CD4-positive, alpha-beta T cell (primary cell): ENCODE measurements at places on chromosomes 6 and 20. TPM values are rescaled to one million over a fixed set of nuclear protein-coding genes. Genes with fewer than 3 reads are reported as not detected.
A peak's percentile ranks its signal among the peaks of the same experiment; 100 is the strongest.

Gene POM121L2
- not detected for total RNA-seq

Gene NOX3
- total RNA-seq, result not detected

Gene LY6G6C
- total RNA-seq, result not detected

Gene EYA4
- total RNA-seq, result not detected

Gene PROKR2
- total RNA-seq, result not detected

Gene SDHAF4
- 2.6 TPM for total RNA-seq

Gene ZNF391
- total RNA-seq, result 1.8 TPM

GRCh38 chr20:13995841-13996240, 525 bp downstream of the MACROD2 start:
- H3K4me1 ChIP-seq, result peaks cover 4% of the 10 kb centered on the region
- DNase-seq, result no peak
- H3K36me3 ChIP-seq, result no peaks in the 10 kb centered on the region
- H3K4me3 ChIP-seq, result no peak overlapping the region

DNA sequence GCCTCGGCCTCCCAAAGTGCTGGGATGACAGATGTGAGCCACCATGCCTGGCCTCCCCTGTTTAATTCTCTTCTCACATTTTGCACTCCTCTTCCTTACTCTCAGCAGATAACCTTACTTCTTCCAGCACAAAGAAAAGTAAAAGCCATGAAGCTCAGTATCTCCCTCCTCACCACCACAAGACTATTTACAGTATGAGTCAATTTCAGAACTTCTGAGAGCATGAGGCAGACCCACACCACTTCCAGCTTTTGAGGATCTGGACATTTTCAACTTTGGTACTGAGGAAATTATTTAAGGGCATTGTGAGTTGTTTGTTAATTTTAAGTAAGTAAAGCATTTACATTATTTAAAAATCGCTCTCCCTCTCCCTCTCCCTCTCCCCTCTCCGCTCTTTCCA, 8.0 kb upstream of the SNX3 start:
- no peaks in the 10 kb centered on the region for H3K27me3 ChIP-seq
- no peak for DNase-seq
- no peaks in the 10 kb centered on the region for H3K4me1 ChIP-seq
- no peak overlapping the region for H3K4me3 ChIP-seq
- H3K27ac ChIP-seq, result no peak overlapping the region

GRCh38 chr20:50848341-50848808, 53.5 kb downstream of the BCAS4 start:
- peaks cover 6% of the 10 kb centered on the region for H3K4me1 ChIP-seq
- H3K27me3 ChIP-seq, result no peaks in the 10 kb centered on the region

DNA sequence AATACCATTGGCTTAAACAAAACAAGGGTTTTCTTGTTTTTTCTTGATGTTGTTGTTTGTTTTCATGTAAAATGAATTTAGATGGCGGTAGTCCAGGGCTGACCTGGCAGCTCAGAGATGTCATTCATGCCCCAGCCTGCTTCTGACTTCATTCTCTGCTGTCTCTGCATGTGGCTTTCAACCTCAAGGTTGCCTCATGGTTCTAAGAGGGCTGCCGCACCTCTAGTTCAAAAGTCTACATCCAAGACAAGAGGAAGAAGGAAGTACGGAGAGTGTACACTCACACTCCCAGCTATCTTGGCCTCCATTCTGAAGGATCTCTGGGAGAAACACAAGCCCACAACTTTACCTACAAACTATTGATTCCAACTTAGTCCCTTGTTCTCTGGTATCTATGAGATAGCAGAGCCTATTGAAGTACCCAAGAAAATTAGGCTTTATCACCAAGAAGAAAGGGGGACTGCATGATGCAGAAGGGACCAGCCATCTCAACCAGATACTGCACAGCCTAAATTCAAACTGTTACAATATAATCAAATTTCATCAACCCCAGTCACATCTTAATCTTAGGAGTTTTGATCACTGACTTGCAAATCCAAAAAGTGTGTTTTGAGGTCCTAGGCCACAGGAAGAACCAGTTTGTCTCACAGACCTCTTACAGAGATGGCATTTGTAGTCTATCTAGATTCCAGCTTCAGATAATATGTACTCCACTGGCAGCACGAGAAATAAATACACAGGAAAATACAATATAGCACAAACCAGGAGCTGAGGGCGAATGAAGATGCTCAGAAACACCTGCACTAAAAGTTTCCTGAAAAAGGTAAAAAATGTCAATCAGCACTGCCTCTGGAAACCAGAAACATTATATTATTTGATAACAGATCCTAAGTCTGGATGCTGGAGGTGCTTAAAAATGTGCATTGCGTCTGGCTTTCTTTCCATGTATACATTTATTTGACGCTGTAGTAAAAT, 866 bp upstream of the BTN3A3 start:
- peak; percentile 7 for DNase-seq
- peak overlapping the region; percentile 89 for H3K4me3 ChIP-seq
- peaks cover 26% of the 10 kb centered on the region for H3K4me1 ChIP-seq
- H3K36me3 ChIP-seq, result peaks cover 6% of the 10 kb centered on the region

DNA sequence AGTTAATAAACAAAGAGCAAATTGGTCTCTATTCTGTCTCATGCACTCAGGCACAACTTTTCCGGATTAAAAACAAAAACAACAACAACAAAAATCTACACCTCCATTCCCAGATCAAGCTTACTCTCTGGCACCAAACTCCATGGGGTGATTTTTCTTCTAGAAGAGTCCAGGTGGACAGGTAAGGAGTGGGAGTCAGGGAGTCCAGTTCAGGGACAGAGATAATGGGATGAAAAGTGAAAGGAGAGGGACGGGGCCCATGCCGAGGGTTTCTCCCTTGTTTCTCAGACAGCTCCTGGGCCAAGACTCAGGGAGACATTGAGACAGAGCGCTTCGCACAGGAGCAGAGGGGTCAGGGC, 437 bp upstream of the HLA-A start:
- H3K4me3 ChIP-seq, result peak overlapping the region; percentile 82
- H3K27ac ChIP-seq, result peak overlapping the region; percentile 96
- no peak for DNase-seq
- H3K4me1 ChIP-seq, result peaks cover 54% of the 10 kb centered on the region

GRCh38 chr6:131828951-131829350, 21.1 kb downstream of the ENPP1 start:
- H3K4me3 ChIP-seq, result no peak overlapping the region
- no peaks in the 10 kb centered on the region for H3K4me1 ChIP-seq
- H3K36me3 ChIP-seq, result no peaks in the 10 kb centered on the region
- no peak overlapping the region for H3K27ac ChIP-seq

- no peaks in the 10 kb centered on the region for H3K27me3 ChIP-seq
- DNase-seq, result no peak
- H3K4me1 ChIP-seq, result peaks cover 3% of the 10 kb centered on the region
- H3K4me3 ChIP-seq, result no peak overlapping the region
Observed at GRCh38 chr6:161013695-161014094, 22.1 kb downstream of the MAP3K4 start.
